Right atrium auricular region (tissue), 2 donors: ENCODE measurements at places on chromosomes 4 and X. TPM values are rescaled to one million over a fixed set of nuclear protein-coding genes. Genes with fewer than 3 reads are reported as not detected.

HSFX2 gene
- 0.79 TPM for total RNA-seq

FAAH2 gene
- 0.44 TPM for total RNA-seq

CNGA1 gene
- not detected for total RNA-seq

ADAM29 gene
- not detected for total RNA-seq

TRIM60 gene
- not detected for total RNA-seq

PAPSS1 gene
- total RNA-seq: 10.5 TPM

HEPH gene
- total RNA-seq: 45.5 TPM

DNA sequence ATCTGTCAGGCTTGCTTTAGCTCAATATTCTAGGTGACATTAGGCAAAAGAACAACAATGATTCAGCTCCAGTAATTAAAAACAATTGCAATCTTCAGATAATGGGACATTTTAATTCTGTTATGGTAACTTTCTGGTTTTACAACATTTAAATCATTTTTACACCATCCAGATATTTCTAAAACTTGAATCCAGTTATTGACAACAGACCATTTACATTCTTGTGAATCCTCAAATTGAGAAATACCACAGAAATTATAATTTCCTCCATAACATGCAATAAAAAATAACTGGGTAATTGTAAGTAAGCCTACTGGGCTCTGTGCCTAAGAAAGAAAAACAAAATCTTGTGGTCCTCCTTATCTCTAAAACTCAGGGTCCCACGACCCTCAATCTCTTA, 195.0 kb upstream of the S100G start:
- no peak overlapping the region for H3K27ac ChIP-seq
- no peaks in the 10 kb centered on the region for H3K27me3 ChIP-seq
- DNase-seq: no peak
- no peaks in the 10 kb centered on the region for H3K36me3 ChIP-seq

DNA sequence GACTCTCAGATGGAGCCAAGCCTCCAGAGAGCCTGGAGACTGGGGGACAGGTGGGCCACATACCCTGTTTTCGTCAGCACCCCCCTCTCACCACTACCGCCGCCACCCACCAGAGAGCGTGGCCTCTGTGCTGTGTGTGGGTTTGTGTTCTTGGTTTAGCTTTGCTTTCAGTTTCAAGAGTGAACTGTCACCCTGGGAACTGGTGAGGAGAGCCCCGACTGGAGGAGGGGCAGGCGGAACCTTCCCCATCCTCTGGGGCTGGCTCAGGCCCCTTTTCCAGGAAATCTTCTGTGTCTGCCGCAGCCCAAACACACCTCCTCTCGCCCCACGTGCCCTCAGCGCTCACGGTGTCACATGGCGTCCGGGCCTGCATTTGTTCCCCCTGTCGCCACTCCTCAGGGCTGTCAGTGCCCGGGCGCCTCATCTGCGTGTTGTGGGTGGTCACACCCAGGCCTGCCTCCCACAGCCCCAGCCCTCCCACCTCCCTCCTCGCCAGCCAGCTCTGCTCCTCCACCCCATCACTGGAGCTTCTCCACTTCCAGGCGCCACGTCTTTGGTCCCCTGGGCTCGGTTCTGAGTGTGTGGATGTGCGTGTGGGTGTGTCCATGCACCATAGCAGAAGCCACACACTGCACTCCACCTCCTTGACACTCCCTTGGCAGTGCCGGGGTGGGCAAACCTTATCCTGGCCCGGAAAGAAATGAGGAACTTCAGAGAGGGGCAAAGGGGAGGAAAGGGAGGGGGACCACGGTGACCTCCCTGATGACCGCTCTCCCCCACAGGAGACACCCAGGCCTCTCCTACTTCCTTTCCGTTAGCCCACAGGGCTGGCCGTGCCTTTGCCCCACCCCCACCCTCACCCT, 27.8 kb downstream of the ELF4 start:
- peak; percentile 64 for DNase-seq
- no peak overlapping the region for H3K4me3 ChIP-seq
- peaks cover 37% of the 10 kb centered on the region for H3K4me1 ChIP-seq
- H3K27me3 ChIP-seq: no peaks in the 10 kb centered on the region

- H3K27me3 ChIP-seq: no peaks in the 10 kb centered on the region
- H3K4me1 ChIP-seq: no peaks in the 10 kb centered on the region
- H3K4me3 ChIP-seq: no peak overlapping the region
- H3K27ac ChIP-seq: no peak overlapping the region
Measured at GRCh38 chr4:111031596-111031995, 408.7 kb upstream of the PITX2 start.

DNA sequence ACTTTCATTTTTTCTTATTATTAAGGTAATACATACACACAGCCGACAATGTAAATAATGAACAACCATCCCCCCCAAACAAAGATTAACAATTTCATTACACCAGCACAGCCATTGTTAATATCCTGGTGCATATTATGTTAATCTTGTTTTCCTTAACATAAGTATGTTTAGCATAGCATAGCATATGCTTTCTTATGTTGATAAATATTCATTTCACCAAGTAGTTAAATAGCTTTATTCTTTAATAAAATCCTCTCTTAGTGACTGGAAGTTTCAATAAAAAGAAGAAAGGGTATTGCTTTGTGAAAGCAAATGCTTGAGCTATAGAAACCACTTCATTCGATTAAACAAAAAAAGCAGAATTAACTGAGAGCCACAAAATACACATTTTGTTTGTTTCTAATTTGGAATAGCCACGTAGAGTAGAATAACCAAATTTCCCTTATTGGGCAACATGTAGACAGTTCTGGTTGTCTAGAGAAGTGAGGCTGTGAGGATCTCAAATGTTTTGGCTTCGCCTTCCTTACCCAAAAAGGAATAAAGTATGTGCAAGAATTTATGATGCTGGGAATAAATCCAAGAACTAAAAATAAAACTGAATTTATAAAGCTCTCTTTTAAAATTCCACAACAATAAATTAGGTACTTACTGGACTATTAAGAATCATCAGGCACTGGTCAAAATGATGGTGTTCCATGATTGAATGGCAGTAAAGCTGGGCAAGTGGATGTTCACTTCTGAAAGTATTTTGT, 118.0 kb downstream of the PDE5A start:
- H3K27me3 ChIP-seq: no peaks in the 10 kb centered on the region
- peaks cover 15% of the 10 kb centered on the region for H3K36me3 ChIP-seq
- H3K4me1 ChIP-seq: no peaks in the 10 kb centered on the region
- no peak overlapping the region for H3K4me3 ChIP-seq
- no peak for DNase-seq
- H3K27ac ChIP-seq: no peak overlapping the region

GRCh38 chr4:39259571-39260330, 77.4 kb downstream of the WDR19 start:
- no peaks in the 10 kb centered on the region for H3K27me3 ChIP-seq
- peaks cover 6% of the 10 kb centered on the region for H3K36me3 ChIP-seq
- H3K4me1 ChIP-seq: no peaks in the 10 kb centered on the region
- H3K4me3 ChIP-seq: no peak overlapping the region

GRCh38 chrX:27915617-27916016, 65.6 kb downstream of the DCAF8L1 start:
- no peak overlapping the region for H3K27ac ChIP-seq
- DNase-seq: no peak
- no peaks in the 10 kb centered on the region for H3K36me3 ChIP-seq

- no peak overlapping the region for H3K27ac ChIP-seq
- no peak overlapping the region for H3K4me3 ChIP-seq
- H3K4me1 ChIP-seq: no peaks in the 10 kb centered on the region
- DNase-seq: no peak
Measured at GRCh38 chrX:13005661-13006473, 31.0 kb downstream of the TMSB4X start.

DNA sequence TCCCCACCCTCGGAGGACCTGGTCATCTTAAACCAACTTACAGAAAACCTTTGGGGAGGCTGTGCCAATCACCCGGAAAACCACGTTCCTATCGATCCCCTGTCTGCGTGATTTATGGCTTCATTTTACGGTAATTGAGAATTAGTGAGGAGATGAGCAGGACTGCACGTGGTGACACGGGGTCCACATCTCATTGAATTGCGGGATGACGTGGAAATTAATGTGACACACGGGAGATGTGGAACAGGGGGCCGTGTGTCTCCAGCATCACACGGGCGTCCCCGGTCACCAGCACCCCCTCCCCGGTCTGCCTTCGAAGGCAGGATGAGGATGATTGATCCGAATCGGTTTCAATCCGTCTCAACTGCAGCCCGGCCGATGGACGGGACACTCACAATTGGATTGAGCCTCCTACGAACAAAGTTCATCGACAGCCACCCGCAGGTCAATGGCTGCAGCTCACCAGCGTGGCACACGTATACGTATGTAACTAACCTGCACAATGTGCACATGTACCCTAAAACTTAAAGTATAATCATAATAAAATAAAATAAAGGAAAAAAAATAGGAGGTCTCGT, 160.3 kb downstream of the SHOX start:
- H3K27me3 ChIP-seq: no peaks in the 10 kb centered on the region
- no peaks in the 10 kb centered on the region for H3K4me1 ChIP-seq
- no peak for DNase-seq

- H3K4me3 ChIP-seq: no peak overlapping the region
- H3K27me3 ChIP-seq: no peaks in the 10 kb centered on the region
- DNase-seq: no peak
Measured at GRCh38 chr4:136395212-136395722, 1137.0 kb downstream of the PCDH18 start.

DNA sequence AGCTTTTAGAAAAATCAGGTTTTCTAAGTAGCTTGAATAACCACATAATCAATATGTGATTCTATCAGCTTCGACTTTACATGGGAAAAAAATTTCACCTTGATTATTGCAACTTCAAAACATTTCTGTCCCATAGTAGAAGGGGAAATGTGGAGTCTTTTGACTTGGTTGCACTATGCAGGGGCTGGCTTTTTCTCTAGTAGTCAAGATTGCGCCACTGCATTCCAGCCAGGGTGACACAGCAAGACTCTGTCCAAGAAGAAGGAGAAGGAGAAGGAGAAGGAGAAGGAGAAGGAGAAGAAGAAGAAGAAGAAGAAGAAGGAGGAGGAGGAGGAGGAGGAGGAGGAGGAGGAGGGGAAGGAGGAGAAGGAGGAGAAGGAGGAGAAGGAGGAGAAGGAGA, 84.9 kb downstream of the MAML3 start:
- H3K4me3 ChIP-seq: no peak overlapping the region
- H3K36me3 ChIP-seq: no peaks in the 10 kb centered on the region
- H3K4me1 ChIP-seq: peaks cover 16% of the 10 kb centered on the region
- H3K27me3 ChIP-seq: no peaks in the 10 kb centered on the region
- no peak overlapping the region for H3K27ac ChIP-seq

GRCh38 chr4:107166181-107166580, 130.1 kb upstream of the DKK2 start:
- no peak for DNase-seq
- no peaks in the 10 kb centered on the region for H3K27me3 ChIP-seq
- no peaks in the 10 kb centered on the region for H3K4me1 ChIP-seq
- H3K4me3 ChIP-seq: no peak overlapping the region

DNA sequence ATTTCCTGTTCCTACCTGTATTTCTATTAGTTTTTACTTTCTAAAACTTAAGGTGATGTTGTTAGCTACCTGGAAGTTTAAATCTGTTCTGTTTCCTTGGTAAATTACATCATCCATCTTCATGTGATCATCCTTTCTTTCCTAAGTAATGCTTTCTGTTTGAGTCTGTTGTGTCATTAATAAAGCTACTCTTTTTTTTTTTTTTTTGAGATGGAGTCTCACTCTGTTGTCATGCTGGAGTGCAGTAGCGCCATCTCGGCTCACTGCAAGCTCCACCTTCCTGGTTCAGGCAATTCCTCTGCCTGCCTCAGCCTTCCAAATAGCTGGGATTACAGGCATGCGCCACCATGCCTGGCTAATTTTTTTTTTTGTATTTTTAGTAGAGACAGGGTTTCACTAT, 73.3 kb downstream of the FIP1L1 start:
- H3K27ac ChIP-seq: no peak overlapping the region
- H3K36me3 ChIP-seq: peaks cover 29% of the 10 kb centered on the region
- H3K4me1 ChIP-seq: no peaks in the 10 kb centered on the region
- H3K4me3 ChIP-seq: no peak overlapping the region

DNA sequence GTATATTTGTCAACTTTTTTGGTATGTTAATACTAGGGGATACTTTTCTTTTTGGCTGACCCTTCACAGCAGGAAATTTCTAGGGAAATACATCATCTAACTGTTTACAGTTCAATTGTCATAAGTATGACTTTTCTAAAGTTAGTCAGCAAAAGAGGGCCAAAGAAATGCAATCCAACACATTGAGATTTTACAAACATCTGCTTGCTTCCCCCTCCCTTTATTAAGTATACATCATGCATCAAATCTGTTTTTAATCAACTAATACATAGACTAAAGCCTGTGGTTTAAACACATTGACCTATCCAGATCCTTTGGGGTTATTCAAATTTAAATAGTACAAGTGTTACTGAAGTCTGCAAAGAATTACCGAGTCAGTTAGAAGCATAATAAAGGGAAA, 93.9 kb downstream of the MID1 start:
- no peak overlapping the region for H3K27ac ChIP-seq
- no peaks in the 10 kb centered on the region for H3K36me3 ChIP-seq
- no peak for DNase-seq
- H3K27me3 ChIP-seq: no peaks in the 10 kb centered on the region
- no peak overlapping the region for H3K4me3 ChIP-seq

DNA sequence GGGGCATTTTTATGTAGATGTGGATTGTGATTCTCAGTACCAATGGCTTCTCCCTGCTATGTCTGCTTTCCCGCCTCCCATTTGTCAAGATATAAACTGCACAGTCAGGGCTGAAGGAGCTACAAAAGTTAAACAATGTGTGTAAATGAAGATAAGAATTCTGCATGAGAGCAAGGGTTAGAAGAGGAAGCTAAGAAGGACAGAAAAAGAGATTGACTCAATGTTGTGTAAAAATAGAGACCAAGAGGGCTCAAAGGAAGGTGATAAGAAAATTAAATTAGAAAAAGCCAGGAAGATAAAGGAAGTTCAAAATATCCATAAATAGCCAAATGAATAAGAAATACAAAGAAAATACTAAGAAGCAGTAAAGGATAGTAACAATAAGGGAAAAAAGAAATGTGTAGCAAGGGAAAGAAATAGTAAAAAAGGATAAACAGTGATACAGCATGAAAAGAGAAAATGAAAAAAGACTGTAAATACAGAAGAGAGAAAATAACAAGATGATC, 82.5 kb downstream of the AMELX start:
- no peak for DNase-seq
- H3K36me3 ChIP-seq: no peaks in the 10 kb centered on the region
- H3K4me3 ChIP-seq: no peak overlapping the region
- no peaks in the 10 kb centered on the region for H3K4me1 ChIP-seq

DNA sequence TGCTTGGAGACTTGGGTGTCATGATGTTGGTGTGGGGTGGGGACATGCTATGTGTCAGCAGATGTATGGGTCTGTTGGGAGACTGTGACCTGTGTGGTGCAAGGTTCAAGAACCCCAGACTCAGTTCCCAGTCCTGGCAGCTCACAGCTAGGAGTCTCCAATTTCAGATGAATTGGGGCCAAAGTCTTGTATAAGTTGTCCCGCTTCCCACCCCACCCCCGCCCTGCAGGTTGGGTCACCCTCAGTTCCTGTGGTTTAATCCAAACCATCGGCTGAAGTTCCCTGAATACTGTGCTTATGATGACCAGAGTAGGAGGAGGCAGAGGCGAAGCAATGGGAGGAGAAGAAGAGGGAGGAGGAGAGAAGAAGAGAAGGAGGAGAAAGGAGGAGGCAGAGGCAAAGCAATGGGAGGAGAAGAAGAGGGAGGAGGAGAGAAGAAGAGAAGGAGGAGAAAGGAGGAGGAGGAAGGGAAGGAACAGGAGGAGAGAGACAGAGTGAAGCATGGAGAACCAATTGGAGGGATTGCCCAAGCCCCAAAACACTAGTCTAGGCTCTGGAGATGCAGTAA, 112.6 kb downstream of the EFNB1 start:
- no peaks in the 10 kb centered on the region for H3K27me3 ChIP-seq
- H3K4me3 ChIP-seq: no peak overlapping the region
- DNase-seq: peak; percentile 46
- H3K27ac ChIP-seq: no peak overlapping the region
- no peaks in the 10 kb centered on the region for H3K36me3 ChIP-seq
- H3K4me1 ChIP-seq: peaks cover 10% of the 10 kb centered on the region
